Bone marrow (tissue), 2 donors: ENCODE measurements at places on chromosomes 4 and X.

GRCh38 chr4:140005699-140006098 lies 148.3 kb downstream of the MAML3 start:
- no peak for DNase-seq

DNA sequence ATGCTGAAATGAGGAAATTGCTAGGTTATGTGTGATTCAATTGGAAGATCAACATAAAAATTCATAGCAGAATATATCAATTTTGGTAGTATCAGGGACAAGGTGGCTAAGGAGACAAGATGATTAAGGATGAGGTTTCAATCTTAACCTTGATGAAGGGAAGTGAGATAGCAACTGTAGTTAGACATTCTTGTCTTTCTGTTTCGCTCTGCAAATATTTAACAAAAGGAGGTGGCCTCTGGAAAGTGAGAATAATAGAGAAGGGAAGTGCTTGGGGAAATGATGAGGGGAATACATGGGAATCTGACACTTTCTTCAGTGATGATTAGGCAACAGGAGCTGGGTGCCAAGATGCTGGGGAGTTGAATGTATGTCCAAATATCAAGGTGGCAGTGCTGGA lies 337.1 kb upstream of the PUDP start:
- no peak for DNase-seq

GRCh38 chrX:31228909-31229308 lies 157.1 kb upstream of the FTHL17 start:
- DNase-seq, result peak; percentile 63

GRCh38 chr4:46946919-46947536 lies 38.0 kb upstream of the COX7B2 start:
- DNase-seq, result no peak

- no peak for DNase-seq
Observed at GRCh38 chrX:72247206-72247942, 8.5 kb upstream of the ERCC6L start.

DNA sequence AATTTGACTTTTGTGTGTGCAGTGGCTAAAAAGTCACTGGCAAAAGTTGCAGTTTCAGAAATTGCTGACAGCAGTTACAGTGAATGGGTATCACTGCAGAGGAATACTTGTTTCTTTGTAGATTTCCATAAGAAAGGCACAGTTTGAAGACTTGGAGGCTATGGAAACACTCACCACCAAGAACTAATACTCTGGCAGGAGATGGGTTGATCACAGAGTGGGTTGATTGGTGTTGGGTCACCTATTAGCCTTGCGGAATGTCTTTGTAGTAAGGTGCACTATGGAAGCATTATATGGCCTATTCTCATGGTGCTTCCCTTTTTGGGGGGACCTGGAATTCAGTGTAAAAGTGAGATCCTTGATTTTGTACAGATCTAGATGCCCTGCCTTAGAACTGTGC lies 502.8 kb downstream of the CFAP47 start:
- DNase-seq, result no peak

GRCh38 chrX:149493567-149494562 lies 11.2 kb downstream of the IDS start:
- DNase-seq, result no peak

GRCh38 chr4:7547368-7548040 lies 112.8 kb upstream of the PSAPL1 start:
- DNase-seq, result no peak

- DNase-seq, result no peak
Observed at GRCh38 chr4:8647626-8648025, 55.1 kb downstream of the CPZ start.

GRCh38 chrX:120302434-120302833 lies 8.8 kb downstream of the TMEM255A start:
- DNase-seq, result no peak

DNA sequence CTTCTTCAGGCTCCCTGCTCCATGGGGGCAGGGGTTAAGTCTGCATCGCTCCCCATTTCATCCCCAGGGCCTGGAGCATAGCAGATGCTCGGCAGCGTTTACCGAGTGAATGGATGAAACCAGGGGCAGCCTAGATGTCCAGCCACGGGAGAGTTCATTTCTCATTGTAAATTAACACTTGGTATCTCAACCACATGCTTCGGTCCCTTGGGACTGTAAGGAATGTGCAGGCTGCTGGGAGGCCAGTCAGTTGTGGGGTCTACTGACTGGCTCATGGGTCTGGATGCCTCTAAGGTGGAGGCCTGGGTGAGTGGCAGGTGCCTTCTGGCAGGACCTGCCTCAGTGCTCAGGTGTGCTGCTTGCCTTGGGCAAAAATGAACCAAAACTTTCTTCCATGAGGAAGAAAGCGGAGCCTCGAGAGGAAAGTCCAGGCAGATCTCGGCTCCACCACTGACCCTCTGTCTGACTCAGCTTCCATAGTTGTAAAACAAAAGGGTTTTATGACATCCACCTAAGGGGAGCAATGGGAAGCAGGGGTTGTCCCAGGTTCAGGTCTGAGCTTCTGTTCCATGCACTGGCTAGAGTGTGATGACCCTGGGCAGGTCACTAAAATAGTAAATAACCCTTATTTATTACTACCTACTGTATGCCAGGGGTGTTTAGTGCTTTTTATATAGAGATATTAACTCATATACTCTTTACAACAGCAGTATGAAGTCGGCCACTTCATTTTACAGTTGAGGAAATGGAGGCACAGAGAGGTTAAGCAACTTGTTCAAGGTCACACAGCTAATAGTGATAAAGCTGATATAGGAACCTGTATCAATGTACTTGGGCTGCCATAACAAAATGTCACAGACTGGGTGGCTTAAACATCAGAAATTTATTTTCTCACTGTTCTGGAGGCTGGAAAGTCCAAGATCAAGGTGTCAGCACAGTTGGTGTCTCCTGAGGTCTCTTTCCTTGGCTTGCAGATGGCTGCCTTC lies 144.3 kb upstream of the STX18 start:
- no peak for DNase-seq

- DNase-seq, result no peak
Observed at GRCh38 chr4:168549143-168549542, 52.3 kb downstream of the PALLD start.

GRCh38 chr4:88188738-88189417 lies 30.4 kb upstream of the ABCG2 start:
- DNase-seq, result no peak

DNA sequence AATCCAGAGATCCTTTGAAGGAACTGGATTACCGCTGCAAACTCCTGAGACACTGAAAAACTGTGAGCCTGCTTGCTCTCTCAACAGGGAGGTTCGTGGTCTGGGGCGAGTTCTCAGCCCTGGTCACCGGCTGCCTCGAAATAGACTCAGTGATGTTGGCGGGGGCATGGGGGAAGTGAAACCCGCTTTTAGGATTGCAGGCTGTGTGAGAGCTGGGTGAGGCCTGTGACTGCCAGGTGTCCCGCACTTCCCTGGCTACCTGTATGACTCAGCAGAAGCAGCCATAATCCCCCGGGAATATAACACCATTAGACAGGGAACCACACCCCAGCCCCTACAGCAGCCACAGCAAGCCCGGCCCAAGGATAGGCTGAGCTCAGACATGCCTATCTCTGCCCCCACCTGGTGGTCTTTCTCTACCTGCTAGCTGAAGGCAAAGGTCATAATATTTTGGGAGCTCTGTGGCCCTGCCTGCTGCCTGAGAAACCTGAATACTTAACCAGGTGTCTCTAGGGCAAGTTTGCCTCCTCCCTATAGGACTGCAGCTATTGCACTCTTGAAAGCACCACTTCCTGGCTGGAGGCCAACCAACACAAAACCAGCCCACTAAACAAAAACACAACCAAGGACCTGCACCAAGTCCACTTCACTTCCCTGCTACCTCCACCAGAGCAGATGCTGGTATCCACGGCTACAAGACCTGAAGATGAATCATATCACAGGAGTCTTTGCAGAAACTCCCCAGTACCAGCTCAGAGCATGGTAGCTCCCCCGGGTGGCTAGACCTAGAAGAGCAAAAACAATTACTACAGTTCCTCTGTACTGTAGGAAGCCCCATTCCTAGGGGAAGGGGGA lies 202.0 kb downstream of the RRAGB start:
- no peak for DNase-seq

DNA sequence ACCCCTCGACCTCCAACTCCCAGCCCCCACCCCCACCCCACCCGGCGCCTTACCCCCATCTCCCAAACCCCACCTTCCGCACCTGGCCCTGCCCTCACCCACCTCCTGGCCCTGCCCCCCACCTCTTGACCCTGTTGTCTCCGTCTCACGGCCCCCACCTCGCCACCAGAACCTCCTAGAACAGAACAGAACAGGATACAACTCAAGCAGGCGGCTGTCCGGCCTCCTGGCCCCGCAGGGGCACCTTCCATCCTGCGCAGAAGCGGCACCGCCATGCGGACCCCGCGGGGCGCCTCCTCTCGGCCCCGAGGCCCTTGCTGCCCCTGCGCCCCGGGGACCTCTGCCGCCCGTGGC lies 354 bp downstream of the CTAG2 start:
- no peak for DNase-seq

- no peak for DNase-seq
Observed at GRCh38 chrX:148530464-148531077, 30.2 kb downstream of the AFF2 start.

- no peak for DNase-seq
Observed at GRCh38 chrX:78237127-78237526, 90.3 kb downstream of the CYSLTR1 start.

DNA sequence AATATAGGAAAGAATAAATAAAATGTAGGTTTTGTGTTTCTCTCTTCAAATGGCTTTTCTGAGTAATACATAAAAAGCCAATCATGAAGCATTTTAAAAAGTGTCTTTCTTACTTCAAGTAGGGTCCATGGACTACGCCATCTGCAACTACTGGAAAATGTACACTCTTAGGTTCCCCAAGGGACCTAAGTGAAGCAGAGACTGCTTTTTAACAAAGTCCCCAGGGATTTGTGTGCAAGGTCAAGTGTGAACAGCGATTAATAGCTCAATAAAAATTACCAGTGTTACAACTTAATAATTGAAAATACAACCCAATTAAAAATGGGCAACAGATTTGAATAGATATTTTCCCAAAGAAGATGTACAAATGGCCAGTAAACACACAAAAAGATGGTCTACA lies 84.9 kb downstream of the ARHGAP6 start:
- DNase-seq, result no peak

DNA sequence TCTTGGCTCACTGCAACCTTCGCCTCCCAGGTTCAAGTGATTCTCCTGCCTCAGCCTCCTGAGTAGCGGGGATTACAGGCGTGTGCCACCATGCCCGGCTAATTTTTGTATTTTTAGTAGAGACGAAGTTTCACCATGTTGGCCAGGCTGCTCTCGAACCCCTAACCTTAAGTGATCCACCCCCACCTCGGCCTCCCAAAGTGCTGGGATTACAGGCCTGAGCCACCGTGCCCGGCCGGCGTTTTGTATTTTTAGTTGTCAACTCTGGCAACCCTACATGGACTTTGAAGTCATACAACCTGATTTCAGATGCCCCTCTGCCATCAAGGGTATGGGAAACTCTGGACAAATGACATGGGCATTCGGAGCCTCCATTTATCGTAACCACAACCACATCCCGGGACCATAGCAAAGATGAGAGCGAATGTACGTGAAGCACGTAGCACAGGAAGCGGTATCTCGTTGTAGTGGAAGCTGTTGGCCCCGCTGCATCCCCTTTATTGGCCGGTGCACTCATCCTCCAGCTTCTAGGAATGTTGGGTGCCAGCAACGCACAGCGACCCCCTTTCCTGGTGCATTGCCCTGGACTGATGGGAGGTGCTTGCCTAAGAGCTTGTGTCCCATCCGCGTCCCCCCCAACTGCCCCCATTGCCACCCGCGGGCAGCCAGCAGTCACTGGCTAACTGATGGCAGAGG lies 109.2 kb downstream of the PHKA2 start:
- DNase-seq, result no peak

- DNase-seq, result no peak
Observed at GRCh38 chr4:137768881-137769280, 236.6 kb upstream of the PCDH18 start.

GRCh38 chrX:26822448-26822847 lies 606.5 kb downstream of the MAGEB5 start:
- DNase-seq, result no peak

DNA sequence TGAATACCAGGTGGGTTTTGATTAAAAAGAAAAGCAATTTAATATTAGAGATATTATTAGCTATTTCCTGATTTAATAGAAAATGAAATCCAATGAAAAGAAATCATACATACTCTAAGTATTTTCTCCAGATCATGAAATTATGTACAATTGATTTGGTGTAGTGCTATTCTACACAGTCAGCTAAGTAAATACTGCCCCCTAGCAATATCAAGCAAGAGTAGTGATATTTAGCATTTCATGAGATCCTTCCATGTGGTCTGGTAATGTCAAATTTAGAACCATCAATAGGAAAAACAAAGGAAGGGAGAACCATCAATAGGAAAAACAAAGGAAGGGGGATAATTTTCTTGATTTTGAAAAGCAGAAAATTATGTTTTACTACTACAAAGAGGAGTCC lies 114.6 kb downstream of the TBCK start:
- no peak for DNase-seq

DNA sequence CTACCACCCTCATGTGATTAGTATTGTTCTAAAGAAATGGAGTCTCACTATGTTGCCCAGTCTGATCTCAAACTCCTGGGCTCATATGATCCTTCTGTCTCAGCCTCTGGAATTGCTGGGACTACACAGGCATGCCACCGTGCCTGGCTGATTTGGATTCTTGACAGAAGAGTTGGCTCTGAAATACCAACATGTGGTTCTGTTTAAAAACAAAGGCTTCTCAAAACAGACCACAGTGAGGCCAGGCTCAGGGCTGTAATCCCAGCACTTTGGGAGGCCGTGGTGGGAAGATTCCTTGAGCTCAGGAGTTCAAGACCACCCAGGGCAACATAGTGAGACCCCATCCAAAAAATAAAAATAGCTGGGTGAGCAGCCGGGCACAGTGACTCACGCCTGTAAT lies 126.7 kb downstream of the DHRSX start:
- no peak for DNase-seq

GRCh38 chrX:154541896-154542722 lies 4.5 kb downstream of the G6PD start:
- DNase-seq, result peak; percentile 80

GRCh38 chrX:72025236-72025770 lies 106.4 kb downstream of the RTL5 start:
- DNase-seq, result no peak

DNA sequence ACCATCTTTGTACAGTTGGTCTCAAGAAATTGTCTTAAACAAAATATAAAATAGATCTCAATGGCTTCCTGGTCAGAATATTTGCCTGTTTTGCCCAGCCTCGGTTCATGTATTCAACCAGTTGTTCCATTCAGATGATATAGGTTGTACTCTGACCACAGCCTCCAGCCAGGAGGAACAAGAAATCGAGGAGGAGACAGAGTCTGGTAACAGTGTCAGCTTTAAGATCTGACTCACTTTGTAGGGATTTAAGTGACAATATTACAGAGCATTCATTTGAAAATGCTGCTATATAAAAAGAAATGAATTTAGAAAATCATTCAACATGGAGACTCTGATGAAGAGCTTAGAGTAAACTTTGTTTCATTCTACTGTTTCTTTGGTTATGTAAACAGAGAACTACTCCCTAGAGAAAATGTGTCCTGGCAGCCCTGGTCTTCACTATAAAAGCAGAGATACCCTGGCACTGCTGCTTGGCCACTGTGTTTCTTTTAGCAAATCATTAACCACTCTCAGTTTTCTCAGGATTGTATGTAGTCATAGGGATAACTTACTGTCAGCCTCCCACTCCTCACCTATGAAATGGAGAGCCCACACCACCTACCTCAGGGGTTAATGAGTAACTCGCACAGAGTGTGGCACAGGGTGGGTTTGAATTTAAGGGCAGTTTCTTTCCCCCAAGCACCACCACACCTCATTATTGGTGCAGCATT lies 53.5 kb downstream of the PAGE2 start:
- DNase-seq, result no peak
